Activated T-helper 1 cell treated with anti-CD3 and anti-CD28 coated beads, Interleukin-2, amount 50 U/mL, for 16 hours (primary cell): ENCODE measurements at places on chromosomes 7 and 10.

DNA sequence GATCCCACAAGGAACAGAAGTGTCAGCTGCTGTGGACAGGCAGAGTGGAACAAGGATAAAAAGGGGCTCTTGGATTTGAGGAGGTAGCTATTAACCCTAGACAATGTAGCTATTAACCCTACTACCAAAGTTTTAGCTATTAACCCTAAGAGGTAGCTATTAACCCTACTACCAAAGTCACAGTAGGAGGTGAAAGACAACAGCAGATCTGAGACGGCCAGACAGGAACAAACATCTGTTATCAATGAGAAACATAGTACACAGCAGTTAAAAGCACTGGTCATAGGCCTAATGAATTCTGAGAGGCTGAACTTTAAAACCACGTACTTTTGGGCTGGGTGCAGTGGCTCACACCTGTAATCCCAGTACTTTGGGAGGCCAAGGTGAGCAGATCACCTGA lies 11.9 kb downstream of the ERCC6 start:
- no peak for DNase-seq

GRCh38 chr10:10294881-10295529 lies 722.7 kb upstream of the CELF2 start:
- no peak for DNase-seq

DNA sequence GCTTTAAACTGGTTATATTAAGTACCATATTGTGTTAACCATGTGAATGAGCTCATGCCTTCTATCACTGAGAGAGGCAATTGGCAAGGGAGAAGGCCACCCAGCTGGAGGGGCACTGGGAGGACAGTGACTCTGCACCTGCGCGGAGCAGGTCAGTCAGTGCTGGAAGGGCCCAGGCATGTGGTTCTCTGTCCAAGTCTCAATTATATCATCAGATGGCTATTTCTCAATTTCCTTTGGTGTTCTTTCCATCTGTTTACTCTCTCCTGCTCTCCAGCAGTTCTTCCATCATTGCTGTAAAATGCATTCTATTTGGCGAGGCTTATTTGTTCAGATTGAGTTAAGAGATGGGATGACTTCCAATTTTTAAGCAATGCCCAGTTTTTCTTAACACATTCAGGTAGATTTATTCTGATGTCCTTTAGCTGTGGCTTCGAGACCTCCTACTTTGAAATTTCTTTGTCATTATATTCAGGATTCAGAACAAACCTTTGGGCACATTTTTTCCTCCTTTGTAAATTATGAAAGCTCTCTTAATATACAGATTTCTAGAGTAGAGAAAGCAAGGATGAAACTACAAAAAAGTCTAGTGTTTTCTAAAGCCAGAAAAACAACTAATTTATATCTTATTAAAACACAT lies 159.3 kb downstream of the BMPER start:
- DNase-seq: no peak

GRCh38 chr7:94662548-94662947 lies 6.6 kb upstream of the SGCE start:
- no peak for DNase-seq

- peak; percentile 24 for DNase-seq
Measured at GRCh38 chr7:98879198-98879978, 1.1 kb downstream of the TRRAP start.

- no peak for DNase-seq
Measured at GRCh38 chr7:138542183-138542582, 82.1 kb downstream of the TRIM24 start.

- no peak for DNase-seq
Measured at GRCh38 chr10:98474628-98475027, 27.9 kb upstream of the HPS1 start.

GRCh38 chr7:101874028-101874427 lies 56.6 kb downstream of the CUX1 start:
- no peak for DNase-seq
